ENCODE measurements at places on chromosomes 6 and 20.

DNA sequence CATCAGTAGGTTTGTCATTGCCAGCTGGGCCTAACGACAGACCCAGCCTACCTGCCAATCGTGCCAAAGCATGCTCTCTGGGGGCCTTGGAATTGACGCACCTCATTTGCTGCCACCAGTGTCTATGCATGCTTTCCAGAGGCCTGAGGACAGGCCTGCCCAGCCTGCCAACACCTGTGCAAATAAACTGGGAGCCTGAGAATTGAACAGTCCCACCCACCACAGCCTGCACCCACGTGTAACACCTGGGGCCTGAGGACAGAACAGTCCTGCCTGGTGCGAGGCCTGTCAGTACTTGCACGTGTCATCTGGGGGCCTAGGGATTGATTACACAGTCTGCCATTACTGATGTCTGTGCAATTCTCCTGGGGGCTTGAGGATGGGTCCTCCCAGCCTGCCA, 6.2 kb upstream of the RNF217 start:
- no peak for DNase-seq

GRCh38 chr20:56449459-56449858, 19.0 kb upstream of the RTF2 start:
- DNase-seq, result no peak

DNA sequence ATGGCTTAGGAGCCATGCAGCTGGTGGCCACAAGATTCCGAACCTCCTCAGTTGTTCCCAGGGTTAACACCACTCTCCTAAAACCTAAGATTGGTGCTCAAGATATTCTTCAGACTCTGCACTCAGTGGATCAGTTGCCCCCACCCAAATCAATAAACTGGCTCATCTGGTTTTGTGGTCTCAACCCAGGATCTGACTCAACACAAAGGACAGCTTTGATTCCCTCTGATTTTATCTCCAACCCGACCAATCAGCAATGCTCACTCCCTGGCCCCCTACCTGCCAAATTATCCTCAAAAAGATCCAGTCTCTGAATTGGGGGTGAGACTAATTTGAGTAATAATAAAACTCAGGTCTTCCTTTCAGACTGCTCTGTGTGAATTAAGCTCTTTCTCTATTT, 137.5 kb downstream of the EYS start:
- no peak for DNase-seq

GRCh38 chr20:9143926-9144325, 75.0 kb downstream of the PLCB4 start:
- no peak for DNase-seq

DNA sequence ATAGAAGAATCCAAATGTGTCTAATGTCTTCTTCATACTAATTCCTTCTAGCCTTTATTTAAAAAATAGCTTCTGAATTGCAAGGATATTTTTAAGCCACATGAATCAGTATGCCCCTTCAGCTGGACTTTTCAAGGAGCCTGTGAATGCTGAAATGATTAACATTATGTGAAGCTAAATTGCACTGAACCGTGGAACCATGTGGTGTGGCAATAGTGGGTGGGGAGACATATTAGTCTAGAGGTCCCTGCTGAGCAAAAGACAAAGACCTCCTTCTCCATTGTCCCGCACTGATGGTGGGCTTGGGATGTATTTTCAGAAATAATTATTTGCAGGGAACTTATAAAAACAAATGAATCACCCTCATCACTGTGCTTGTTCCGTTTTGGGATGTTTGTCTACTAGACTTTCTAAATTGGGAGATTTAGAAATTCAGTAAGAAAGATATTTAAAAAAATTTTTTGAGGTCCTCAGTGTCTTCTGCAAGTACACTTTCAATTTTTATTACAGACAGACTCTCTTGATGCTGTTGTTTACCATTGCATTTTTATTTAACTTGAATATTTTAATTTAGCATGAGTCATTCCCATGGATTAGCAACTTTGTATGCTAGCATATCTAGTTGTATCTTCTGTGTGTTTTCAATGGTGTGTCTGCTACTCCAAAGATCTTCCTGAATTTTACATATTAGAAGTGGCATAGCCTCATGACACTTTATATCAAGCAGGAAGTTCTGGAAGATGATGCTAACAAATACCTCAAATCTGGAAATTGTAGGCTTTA, 238.1 kb downstream of the LAMA2 start:
- no peak for DNase-seq

DNA sequence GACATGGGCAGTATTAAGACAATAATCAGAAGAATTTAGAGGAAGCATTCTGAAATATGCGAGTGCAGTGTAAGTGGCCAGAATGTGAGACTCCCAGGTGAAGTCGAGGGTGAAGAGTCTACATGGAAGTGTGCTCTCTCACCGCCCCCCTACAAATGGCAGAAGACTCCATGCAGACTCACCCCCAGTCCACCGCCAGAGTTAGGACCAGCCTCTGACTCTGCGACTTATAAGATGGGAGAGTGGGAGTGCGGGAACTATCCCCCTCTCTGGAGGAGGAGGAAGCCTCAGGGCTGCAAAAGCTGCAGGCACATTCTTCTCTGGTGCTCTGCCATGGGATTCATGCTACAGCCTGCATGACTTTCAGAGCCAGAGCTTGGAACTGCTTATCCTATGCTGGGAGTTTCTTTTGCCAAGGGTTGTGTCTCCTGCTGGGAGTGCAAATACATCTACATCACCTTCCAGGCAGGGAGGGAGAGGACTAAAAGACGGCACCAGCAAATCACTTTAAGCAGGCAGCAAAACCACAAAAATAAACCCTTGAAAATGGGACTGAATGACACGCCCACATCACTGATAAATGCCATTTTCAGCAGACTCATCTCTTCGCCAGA, 206.7 kb upstream of the SULF2 start:
- no peak for DNase-seq

- no peak for DNase-seq
Measured at GRCh38 chr6:26016245-26016962, 53.8 kb downstream of the TRIM38 start.

DNA sequence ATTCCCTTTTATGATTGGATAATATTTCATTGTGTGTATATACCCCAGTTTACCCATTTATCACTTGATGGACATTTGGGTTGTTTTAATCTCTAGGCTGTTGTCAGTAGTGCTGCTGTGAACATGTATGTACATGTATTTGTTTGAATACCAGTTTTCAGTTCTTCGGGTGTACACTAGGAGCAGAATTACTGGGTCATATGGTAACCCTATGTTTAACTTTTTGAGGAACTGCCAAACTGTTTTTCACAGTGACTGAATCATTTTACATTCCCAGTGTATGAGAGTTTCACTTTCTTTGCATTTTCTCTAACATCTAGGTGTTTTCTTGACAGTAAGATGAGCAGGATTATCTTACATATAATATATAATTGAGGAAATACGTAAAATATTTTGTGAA, 44.7 kb upstream of the ADIG start:
- no peak for DNase-seq

GRCh38 chr6:162631546-162631945, 96.0 kb downstream of the PRKN start:
- no peak for DNase-seq

GRCh38 chr6:122657601-122658000, 47.4 kb downstream of the PKIB start:
- no peak for DNase-seq

DNA sequence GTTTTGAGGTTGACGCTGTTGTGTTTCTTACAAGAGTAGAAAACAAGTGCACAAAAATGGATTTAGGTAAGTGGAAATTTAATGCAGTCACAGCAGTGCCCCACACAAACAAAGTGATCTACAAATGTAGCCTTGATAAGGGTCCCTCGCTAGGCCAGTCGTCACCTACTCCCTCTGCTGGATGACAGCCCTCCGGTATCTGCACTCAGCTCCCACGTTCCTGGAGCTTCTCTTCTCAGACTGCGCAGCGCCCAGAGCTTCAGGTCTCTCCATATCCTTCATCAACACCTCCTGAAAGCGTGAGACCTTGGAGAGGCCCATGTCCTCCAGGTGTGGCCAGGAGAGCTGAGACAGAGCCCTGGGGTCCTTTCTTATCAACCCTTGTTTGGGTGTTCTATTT, 58.3 kb upstream of the MAP3K4 start:
- DNase-seq, result no peak

GRCh38 chr6:6008648-6009421, 2.1 kb upstream of the NRN1 start:
- peak; percentile 32 for DNase-seq

GRCh38 chr20:5268449-5268848, 48.3 kb downstream of the PROKR2 start:
- no peak for DNase-seq

DNA sequence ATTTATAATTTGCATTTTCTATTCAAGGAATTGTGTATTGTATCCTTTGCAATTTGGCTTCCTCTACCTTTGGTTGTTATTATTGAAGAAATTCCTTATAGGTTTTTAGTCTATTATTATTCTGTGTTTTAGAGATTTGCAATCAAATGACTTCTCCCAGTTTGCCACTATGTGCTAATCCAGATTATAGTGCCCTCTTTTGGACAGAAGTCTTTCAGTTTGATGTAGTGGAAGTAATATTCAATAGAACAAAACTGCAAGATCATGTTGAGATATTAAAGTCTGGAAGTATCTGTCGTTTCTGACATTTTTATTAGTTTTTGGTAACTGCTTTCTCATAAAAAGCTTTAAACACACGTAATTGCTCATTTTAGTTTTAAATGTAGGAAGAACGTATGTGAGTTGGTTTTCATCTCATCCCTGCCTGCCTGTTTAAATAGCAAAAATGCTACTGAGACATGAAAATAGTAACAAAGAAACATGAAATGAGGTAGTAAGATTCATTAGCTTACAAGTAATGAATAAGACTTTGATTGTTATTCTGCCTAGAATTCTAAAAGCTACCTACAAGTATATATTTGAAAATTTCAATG, 72.8 kb downstream of the RTN4IP1 start:
- DNase-seq, result no peak

DNA sequence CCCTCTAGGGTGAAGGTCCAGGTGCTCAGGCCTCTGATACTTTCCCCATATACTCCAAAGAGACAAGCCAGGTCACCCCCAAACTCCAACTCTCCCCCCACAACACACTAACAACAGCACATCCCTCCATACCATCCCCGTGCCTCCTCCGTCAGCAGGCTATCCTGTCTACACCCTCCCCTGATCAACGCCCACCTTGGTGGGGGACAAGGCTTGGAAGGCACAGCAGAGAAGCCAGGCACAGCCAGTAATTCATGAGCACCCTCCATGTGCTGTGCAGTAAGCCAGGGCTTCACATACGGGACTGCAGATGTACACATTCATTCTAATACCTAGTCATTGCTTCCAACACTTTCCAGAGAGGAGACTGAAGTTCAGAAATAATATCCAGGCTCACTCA, 57.6 kb downstream of the TRERF1 start:
- no peak for DNase-seq

DNA sequence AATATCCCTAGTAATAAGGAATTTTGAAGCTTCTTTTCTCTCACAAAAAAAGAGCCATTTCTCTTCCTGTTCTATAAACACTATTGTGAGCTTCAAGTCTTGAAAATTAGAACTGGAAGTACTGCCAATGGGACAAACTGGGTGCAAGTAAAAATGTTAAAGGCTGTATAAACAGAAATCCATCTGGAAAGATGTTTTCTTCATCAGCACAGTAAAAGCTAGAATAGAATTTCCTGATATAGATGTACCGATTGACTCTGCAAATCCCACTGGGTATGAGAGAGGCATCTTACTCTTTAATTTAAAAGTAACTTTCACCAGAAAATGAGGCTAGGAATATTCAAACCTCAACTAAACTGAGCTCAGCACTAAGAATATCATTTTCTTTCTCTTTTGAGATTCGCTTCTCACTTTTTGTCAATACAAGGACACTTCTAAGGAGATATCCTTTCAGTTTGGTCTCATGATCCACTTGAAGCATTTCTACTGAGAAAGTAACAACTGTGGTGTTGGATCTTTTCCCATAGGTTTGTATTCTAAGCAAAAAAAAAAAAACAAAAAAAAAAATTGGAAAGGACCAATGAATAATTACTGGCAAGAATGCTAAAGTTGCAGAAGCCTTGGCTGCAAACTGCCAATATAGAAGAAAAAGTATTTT, 169.0 kb upstream of the PRDM1 start:
- DNase-seq, result no peak

DNA sequence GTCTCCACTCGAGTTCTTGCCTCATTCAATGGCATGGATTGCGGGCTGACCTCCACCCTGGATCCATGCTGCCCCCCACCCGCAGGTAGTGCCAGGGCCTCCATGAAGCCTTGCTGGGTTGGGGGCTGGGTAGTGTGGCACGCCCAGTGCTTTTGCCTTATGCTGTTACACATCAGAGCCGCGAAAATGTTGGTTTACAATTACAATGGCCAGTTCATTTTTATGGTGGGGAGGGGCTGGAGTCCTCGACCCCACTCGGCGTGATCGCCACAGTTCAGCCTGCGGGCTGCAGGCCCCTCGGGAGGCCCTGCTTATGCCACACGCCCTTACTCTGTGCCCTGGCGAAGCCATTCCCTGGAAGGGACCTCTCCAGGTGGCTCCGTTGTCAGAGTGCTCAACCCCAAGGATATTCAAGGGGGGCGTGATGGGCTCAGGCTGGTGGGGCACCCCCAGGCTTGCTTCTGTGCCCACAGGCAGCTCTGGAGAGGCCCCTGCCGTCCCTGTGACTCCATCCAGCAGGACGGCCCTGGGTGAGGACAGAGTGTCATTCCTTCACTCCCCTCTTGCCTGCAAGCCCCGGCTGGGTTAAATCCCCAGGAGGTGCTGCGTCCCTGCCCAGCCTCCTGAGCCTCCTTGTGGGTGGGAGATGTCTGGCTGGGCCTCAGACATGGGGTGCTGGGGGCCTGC, 14.8 kb downstream of the ITPA start:
- no peak for DNase-seq

- no peak for DNase-seq
Measured at GRCh38 chr6:170265655-170266054, 25.2 kb downstream of the DLL1 start.

DNA sequence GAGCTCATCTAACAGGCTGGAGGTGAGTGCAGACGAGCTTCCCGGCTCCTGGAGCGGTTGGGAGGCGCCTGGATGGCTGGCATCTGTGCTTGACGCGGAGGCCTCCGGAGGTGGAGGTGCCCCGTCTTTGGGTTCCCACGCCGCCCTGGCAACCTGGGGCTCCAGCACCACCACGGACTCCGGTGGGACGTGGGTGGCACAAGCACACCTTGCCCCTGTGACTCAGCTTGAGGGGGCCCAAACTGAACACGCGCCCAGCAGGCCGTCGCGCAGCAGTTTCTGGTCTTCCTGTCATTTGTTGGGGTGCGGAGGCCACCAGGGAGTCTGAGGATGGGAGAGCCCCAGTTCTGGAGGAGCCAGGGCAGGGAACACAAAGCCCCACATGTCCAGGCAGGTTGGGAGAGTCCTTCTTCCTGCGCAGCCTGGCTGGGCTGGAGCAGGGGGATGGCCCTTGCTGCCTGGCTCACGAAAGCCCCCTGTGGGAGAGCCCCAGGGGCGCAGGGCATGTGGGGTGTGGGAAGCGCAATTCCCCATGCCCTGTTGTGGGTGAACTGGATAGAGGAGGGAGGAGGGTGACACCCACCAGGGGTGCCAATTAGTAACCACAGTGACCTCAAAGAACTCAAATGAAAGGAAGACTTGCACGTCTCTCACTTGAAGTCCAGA, 1378.6 kb upstream of the DEFB115 start:
- DNase-seq, result no peak
